GM20000 (cell line): ENCODE measurements at places on chromosomes 7 and 10.
A peak's percentile ranks its signal among the peaks of the same experiment; 100 is the strongest.

DNA sequence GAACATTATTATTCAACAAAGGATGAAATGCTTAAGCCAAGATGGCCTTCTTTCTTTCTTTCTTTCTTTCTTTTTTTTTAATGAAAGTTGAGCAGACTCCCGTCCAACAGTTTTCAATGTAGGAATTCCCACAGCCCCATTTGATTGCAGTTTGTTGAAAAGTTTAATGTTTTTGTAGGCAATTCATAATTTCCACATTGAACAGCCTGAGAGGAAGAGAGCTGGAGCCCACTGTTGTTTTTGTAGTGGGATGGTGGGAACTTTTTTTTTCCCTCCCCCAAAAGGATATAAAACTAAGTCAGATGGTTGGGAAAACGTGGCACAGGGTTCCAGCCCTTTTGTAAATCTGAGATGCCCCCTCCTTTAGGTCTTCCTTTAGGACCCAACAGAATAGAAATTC, 86.6 kb downstream of the TCF7L2 start:
- DNase-seq: no peak

DNA sequence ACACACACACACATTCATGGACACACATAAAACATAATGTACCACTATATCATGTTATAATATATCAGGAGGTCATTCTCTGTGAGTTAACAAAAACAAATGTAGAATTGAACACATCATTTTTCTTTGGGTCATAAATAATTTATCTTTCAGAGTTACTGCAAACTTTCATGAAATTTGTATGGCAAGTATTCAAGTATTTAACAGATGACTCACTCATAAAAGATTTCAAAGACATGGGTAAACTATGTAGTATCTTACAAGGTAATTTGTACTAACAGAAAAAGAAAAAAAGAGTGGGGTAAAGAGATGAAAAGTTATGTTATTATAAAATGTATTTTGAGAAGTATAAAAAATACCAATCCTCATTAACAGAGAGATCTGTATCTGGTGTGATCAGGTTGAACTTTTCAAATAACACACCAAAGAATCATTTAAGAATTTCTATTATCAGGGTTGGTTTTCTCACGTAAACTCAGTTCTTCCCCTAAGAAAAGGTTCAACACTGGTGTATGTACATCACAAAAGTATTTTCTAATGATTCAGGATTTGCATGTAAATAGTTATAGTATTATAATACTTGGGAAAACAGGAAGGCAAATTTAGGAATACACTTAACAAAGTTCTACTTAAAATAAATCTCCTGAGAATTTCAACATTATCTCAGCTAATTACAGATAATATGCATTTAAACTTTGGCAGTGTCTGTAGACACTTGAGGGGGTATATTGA, 933.1 kb upstream of the LRRN3 start:
- no peak for DNase-seq

GRCh38 chr10:126422567-126422966, 34.3 kb upstream of the ADAM12 start:
- DNase-seq: no peak

GRCh38 chr10:68144709-68145108, 35.4 kb downstream of the MYPN start:
- no peak for DNase-seq

- no peak for DNase-seq
Observed at GRCh38 chr7:41617987-41618386, 84.9 kb downstream of the INHBA start.

- DNase-seq: no peak
Observed at GRCh38 chr10:90746829-90747228, 111.0 kb downstream of the HTR7 start.

DNA sequence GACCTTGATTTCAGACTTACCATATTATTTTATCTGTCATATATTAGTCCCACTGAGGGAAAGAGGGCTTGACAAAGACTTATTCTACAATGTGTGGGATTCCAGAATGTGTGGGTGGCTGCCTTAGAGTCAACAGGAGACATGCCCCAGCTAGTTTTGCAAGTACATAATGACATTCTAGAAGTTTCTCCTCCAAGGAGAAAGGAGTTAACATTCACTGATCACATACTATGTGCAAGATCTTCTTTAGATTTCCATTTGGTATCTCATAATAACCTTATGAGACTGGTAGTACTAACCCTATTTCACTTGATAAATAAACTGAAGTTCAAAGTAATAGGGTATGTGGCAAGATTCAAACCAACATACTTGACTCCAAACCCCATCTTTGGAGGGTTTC, 25.2 kb downstream of the IRF5 start:
- no peak for DNase-seq

GRCh38 chr7:70346844-70347462, 748.7 kb downstream of the AUTS2 start:
- no peak for DNase-seq

- DNase-seq: peak; percentile 18
Observed at GRCh38 chr10:103917302-103918052, 507 bp downstream of the STN1 start.
